Ovary (tissue), 10 donors: ENCODE measurements at places on chromosomes 11 and 22.
A peak's percentile ranks its signal among the peaks of the same experiment; 100 is the strongest.

DNA sequence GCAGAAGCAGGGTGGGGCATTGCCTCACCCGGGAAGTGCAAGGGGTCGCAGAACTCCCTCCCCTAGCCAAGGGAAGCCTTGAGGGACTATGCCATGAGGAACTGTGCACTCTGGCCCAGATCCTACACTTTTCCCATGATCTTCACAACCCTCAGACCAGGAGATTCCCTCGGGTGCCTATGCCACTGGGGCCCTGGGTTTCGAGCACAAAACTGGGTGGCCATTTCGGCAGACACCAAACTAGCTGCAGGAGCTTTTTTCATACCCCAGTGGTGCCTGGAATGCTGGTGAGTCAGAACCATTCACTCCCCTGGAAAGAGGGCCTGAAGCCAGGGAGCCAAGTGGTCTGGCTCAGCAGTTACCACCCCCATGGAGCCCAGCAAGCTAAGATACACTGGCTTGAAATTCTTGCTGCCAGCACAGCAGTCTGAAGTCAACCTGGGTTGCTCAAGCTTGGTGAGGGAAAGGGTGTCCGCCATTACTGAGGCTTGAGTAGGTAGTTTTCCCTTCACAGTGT is 573.7 kb upstream of the ANO3 start:
- DNase-seq: no peak
- H3K4me3 ChIP-seq: no peak overlapping the region
- H3K36me3 ChIP-seq: no peaks in the 10 kb centered on the region
- H3K27me3 ChIP-seq: no peaks in the 10 kb centered on the region

DNA sequence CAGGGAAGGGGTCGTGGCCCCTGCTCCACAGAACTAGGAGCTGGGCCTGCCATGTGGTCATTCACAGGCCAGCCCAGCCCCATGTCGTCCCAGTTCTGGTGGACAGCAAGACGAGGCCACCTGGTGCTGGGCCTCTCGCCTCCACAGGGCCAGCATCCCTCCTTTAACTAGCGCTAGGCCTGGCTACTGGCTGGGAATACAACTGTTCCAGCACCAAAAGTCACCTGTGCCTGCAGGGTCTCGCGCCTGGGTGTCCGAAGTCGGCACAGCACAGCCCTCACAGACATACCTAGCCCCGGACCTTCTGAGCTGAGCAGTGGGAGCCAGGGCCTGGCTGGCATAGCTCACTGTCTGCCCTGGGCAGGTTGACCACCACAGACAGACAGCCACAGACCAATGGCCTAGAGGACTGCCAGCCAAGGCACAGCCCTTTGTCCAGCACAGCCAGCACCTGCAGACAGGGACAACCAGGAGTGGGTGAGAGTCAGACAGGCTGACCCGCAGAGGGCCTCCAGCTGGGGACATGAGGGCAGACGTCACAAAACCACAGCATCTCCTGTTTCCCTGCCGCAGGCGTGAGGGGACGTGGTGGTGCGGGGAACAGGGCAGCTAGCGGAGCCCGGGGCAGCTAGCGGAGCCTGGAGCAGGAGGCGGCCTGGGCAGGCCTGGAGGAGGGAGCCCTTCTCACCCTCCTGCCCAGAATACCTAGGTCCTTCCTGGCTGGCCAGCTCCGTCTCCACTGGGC is 27.2 kb upstream of the TH start:
- H3K27me3 ChIP-seq: no peaks in the 10 kb centered on the region
- no peak for DNase-seq
- no peak overlapping the region for H3K27ac ChIP-seq
- H3K4me3 ChIP-seq: no peak overlapping the region
- no peaks in the 10 kb centered on the region for H3K4me1 ChIP-seq

DNA sequence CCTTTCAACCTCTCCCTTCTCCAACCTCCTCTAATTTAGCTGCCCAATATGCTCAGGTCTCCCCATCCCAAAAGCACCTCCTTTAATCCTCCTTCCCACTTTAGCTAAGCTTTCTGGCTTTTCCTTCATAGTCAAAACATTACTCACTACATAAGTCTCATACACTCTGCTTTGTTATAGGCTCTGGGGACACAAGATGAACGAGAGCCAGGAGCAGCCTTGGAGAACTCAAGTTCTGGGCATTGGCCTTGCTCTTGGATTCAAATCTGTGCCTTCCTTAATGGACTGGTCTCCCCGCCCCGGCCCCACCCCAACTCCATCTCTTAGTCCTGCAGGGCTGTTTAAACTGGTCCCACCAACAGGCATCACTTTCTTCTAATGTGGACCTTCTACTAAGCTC is 11.4 kb upstream of the HPX start:
- no peaks in the 10 kb centered on the region for H3K27me3 ChIP-seq
- no peak overlapping the region for H3K4me3 ChIP-seq

- no peak overlapping the region for H3K27ac ChIP-seq
- no peaks in the 10 kb centered on the region for H3K27me3 ChIP-seq
- DNase-seq: no peak
- H3K36me3 ChIP-seq: no peaks in the 10 kb centered on the region
- peaks cover 11% of the 10 kb centered on the region for H3K4me1 ChIP-seq
These were observed 266.7 kb downstream of the LARGE1 start for GRCh38 chr22:33653532-33654063.

GRCh38 chr11:56841210-56841810 is 92.8 kb upstream of the OR9G4 start:
- DNase-seq: peak; percentile 25
- H3K4me1 ChIP-seq: no peaks in the 10 kb centered on the region
- no peak overlapping the region for H3K27ac ChIP-seq
- H3K36me3 ChIP-seq: no peaks in the 10 kb centered on the region
- H3K27me3 ChIP-seq: no peaks in the 10 kb centered on the region

GRCh38 chr11:64959498-64959897 is 12.4 kb downstream of the MAJIN start:
- no peak overlapping the region for H3K27ac ChIP-seq
- H3K4me1 ChIP-seq: no peaks in the 10 kb centered on the region
- H3K27me3 ChIP-seq: no peaks in the 10 kb centered on the region
- DNase-seq: no peak
- H3K36me3 ChIP-seq: no peaks in the 10 kb centered on the region

DNA sequence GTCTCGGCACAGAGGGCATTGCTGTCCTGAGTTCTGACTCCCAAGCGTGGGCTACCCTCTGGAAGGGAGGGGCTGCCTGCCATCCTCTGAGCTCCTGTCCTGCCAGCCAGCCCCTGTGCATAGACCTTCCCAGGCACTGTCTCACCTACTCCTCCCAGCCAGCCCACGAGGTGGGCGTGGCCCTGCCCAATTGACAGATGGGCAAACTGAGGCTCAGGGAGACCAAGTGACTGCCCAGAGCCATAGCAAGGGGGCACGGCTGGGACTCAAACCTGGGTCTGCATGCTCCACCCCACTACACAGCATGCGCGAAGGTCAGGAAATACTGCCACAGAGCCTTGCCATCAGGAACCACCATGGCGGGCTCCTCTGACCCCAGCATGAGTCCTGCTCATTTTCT is 29.4 kb upstream of the PRR5 start:
- no peaks in the 10 kb centered on the region for H3K27me3 ChIP-seq
- no peak overlapping the region for H3K4me3 ChIP-seq
- H3K36me3 ChIP-seq: no peaks in the 10 kb centered on the region
- DNase-seq: no peak
- peaks cover 13% of the 10 kb centered on the region for H3K4me1 ChIP-seq

DNA sequence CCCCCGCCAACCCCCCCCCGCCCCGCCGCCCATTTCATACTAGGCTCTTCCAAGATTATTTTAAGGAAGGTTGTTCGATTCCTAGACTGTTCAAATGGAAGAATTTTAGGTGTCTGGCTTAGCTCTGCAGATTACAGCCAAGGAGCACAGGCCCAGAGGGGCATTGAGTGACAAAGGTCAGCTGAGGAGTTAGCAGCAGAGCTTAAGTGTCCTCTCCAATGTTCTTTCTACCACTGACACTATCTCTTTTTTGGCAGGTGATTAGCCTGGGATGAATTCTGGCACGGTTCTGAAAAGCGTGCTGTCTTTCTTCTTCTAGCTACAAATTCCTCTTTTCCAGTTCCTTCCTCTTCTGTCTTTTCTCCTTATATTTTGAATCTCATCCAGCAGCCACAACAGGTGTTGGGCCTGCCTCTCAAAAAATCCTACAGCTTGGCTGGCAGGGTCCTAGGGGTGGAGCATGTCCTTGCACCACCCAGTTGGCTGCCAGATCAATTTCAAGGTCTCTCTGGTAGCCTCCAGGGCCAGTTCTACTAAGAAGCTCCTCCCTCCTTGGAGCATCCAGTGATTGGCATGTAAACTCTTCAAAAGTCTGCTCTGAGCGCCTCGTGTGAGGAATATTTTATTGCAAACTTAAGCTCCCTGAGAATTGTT is 23.0 kb downstream of the KCNE3 start:
- DNase-seq: no peak
- no peak overlapping the region for H3K27ac ChIP-seq
- H3K4me1 ChIP-seq: peaks cover 12% of the 10 kb centered on the region
- H3K4me3 ChIP-seq: no peak overlapping the region
- no peaks in the 10 kb centered on the region for H3K27me3 ChIP-seq

- no peak overlapping the region for H3K4me3 ChIP-seq
- no peaks in the 10 kb centered on the region for H3K36me3 ChIP-seq
- H3K27ac ChIP-seq: no peak overlapping the region
- no peaks in the 10 kb centered on the region for H3K27me3 ChIP-seq
These were observed 34.5 kb upstream of the ALX4 start for GRCh38 chr11:44344423-44344820.

DNA sequence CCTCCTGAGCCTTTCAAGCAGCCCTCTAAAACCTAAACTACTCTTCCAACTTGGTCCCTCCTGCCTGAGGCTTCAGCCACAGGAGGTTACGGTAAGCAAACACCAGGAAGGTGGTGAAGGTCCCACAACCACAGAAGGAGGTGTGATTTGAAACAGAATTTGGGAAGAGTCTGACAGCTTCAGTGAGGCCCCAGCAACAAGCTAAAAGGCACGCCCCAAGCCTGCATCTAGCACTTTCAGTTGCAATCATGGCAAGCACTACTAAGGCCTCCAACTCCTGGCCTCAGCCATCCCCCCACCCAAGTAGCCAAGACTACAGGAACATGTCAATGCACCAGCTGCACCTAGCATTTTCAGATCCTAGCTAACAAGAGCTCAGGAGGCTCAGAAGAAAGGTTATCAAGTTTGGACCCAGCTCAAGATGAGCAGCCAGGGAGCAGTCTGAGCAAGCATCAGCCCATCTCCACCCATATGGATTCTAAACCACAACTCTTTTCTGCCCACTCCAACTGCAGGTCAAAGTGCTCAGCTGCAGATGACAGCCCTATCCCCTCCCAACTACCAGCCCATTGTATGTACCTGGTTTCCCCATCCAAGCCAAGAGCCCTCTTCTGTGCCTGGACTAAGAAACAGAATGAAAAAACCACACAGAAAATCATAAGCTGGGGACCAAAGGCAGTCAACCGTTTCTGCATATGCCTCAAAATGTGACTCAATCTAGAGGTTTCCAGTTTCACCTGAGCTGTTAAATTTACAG is 10.4 kb upstream of the AHNAK start:
- H3K4me1 ChIP-seq: peaks cover 29% of the 10 kb centered on the region
- no peaks in the 10 kb centered on the region for H3K27me3 ChIP-seq
- H3K4me3 ChIP-seq: no peak overlapping the region
- no peak for DNase-seq
- H3K27ac ChIP-seq: peak overlapping the region; percentile 68

GRCh38 chr11:72764503-72764902 is 12.3 kb upstream of the ARAP1 start:
- H3K4me3 ChIP-seq: no peak overlapping the region
- H3K36me3 ChIP-seq: no peaks in the 10 kb centered on the region
- DNase-seq: no peak
- no peaks in the 10 kb centered on the region for H3K27me3 ChIP-seq

DNA sequence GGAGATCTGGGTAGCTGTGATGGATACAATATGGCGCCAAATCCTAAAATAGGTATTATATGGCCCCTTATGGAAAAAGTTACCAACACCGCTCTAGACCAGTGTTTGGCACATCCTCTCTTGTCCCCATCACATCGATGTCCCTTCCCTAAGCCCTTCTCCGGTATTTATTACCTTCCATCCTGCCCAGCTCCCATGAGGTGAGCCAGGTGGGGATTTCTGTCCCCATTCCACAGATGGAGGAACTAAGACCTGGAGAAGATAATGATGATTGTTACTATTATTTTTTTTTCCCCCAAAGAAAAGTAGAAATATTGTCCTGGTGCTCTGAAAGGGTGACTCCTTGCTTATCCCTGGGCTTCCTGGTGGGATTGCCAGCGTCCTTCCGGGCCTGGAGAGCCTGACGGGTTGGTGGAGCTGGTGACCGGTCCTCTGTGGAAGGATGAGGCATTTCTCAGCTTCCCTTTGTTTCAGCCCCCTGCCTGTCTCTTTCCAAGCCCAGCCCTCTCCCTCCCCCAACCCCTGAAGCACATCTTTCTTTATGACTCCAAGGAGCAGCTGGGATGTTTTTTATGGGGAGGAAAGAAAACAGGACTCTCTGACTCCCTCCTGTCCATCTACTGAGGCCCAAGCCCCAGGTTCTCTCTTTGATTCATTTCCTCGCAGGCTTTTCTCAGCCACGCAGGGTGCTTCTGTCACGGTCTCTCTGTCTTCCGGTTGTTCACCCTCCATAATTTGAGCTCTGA is 65.4 kb downstream of the TP53I11 start:
- peaks cover 1% of the 10 kb centered on the region for H3K4me1 ChIP-seq
- H3K36me3 ChIP-seq: no peaks in the 10 kb centered on the region
- H3K4me3 ChIP-seq: no peak overlapping the region
- no peak for DNase-seq

- H3K4me1 ChIP-seq: no peaks in the 10 kb centered on the region
- H3K36me3 ChIP-seq: no peaks in the 10 kb centered on the region
- no peak for DNase-seq
- H3K4me3 ChIP-seq: no peak overlapping the region
- no peaks in the 10 kb centered on the region for H3K27me3 ChIP-seq
- no peak overlapping the region for H3K27ac ChIP-seq
These were observed 245.9 kb downstream of the TBC1D22A start for GRCh38 chr22:47008208-47008885.

DNA sequence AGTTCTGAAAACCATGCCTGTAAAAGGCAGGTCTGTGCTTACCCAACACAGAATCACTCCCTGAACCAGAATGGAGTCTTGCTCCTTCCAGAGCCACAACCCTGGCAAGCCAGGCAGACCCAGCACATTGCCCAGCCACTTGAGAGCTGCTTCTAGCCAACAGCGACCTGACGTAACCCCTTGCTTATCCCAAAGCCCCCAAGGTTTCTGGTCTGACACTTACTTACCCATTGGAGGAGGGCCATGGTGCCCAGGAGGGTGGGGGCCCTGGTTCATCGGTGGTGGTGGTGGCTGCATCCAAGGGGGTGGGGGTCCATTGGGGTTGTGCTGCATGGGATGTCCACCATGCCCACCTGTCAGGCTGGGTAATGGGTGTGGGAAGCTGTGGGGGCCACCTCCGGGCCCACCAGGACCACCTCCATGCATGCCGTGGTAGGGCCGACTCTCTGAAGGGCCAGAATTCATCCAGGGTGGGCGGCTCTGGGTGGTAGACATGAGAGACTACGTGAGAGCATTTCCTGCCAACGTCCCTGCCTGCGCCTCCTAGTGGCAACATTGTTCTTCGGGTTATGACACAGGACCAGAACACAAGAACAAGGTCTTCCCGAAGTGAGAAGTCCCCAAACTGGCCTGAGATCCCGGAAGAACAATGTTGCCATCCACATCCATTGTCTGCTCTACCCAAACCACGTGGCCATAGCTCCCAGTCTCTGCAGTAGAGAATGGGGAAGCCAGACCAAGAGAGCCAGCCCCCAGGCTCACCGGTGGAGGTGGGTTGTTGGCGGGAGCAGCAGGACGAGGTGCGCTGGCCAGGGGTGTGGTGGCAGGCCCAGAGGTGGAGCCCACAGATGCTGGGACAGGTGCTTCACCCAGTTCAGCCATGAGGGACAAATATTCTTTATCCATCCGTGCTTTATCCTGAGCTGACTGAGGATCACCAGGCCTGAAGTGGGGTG is 7.8 kb upstream of the PYGM start:
- no peaks in the 10 kb centered on the region for H3K27me3 ChIP-seq
- peak; percentile 27 for DNase-seq
- no peak overlapping the region for H3K4me3 ChIP-seq
- no peak overlapping the region for H3K27ac ChIP-seq
- no peaks in the 10 kb centered on the region for H3K36me3 ChIP-seq
